ENCODE measurements at places on chromosomes 2 and 18. TPM values are rescaled to one million over a fixed set of nuclear protein-coding genes. Genes with fewer than 3 reads are reported as not detected.

Gene RAPGEF4
- polyA plus RNA-seq = 0.45 TPM

Gene TNS1
- polyA plus RNA-seq = 10.9 TPM

Gene CD28
- polyA plus RNA-seq = 0.22 TPM

Gene TMEM37
- 75.9 TPM for polyA plus RNA-seq

Gene FARSB
- polyA plus RNA-seq = 11.9 TPM

Gene LHCGR
- polyA plus RNA-seq = 0.04 TPM

Gene SLC19A3
- 81.5 TPM for polyA plus RNA-seq

Gene ARL4C
- 6.1 TPM for polyA plus RNA-seq

Gene ZNF513
- polyA plus RNA-seq = 23.9 TPM

DNA sequence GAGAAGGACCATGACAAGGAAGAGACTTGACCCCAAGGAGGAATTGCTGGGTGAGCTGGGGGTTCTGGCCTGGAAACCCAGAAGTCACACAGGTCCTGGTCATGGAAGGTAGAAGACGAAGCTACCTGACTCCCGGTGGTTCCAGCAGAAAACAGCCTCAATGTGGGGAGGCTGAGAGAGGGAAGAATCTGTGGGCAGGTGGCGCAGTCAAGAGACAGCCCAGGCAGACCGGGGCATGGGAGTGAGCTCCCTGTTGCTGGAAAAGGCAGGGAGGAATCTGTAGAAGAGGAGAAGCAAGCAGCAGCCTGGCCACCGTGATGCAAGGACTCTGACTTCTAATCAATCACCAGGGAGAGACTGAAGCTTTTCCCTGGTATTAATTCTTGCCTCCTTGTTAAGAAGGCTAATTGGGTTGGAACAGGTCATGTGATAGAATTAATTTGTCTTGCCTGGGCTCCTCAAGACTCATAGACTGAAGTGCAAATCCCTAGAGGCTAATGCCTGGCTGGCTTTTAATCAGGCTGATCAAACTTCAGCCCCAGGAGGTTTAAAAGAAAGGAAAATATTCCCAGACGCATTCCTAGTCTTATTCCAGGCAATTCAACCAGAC is 30.1 kb downstream of the CNGA3 start:
- no peaks in the 10 kb centered on the region for H3K36me3 ChIP-seq
- no peak overlapping the region for H3K27ac ChIP-seq
- no peak overlapping the region for H3K4me3 ChIP-seq
- no peak for DNase-seq

DNA sequence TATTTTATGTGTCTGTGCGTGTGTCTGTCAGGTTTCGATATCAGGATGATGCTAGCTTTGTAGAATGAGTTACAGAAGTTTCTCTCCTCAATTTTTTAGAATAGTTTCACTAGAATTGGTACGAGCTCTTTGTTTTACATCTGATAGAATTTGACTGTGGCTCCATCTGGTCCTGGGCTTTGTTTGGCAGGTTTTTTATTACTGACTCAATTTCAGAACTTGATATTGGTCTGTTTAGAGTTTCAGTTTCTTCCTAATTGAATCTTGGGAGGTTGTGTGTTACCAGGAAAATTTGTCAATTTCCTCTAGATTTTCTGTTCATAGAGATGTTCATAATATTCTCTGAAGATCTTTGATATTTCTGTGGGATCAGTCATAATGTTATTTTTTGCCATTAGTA is 289.4 kb upstream of the COL3A1 start:
- no peak for DNase-seq
- H3K36me3 ChIP-seq = no peaks in the 10 kb centered on the region
- H3K27ac ChIP-seq = no peak overlapping the region
- no peaks in the 10 kb centered on the region for H3K4me1 ChIP-seq
- H3K4me3 ChIP-seq = no peak overlapping the region
- no peaks in the 10 kb centered on the region for H3K27me3 ChIP-seq

- peak; percentile 12 for DNase-seq
- H3K4me1 ChIP-seq = no peaks in the 10 kb centered on the region
- no peaks in the 10 kb centered on the region for H3K27me3 ChIP-seq
- H3K4me3 ChIP-seq = no peak overlapping the region
- no peaks in the 10 kb centered on the region for H3K36me3 ChIP-seq
- no peak overlapping the region for H3K27ac ChIP-seq
Measured at GRCh38 chr2:28583899-28584553, 88.2 kb downstream of the PLB1 start.

GRCh38 chr18:35159782-35160181 is 81.1 kb upstream of the ZNF397 start:
- no peaks in the 10 kb centered on the region for H3K4me1 ChIP-seq
- no peaks in the 10 kb centered on the region for H3K27me3 ChIP-seq
- no peaks in the 10 kb centered on the region for H3K36me3 ChIP-seq
- DNase-seq = no peak

GRCh38 chr2:96869822-96870625 is at the start of gene SEMA4C:
TSS of gene SEMA4C (minus strand) at chr2:96870080. CDS start at chr2:96867886, 2,194 bp downstream.
- H3K4me3 ChIP-seq = peak within 1 kb of the TSS; percentile 76
- no peaks in the 10 kb centered on the region for H3K27me3 ChIP-seq
- H3K4me1 ChIP-seq = no peaks in the 10 kb centered on the region
- DNase-seq = no peak
- peak within 1 kb of the TSS; percentile 91 for H3K27ac ChIP-seq

DNA sequence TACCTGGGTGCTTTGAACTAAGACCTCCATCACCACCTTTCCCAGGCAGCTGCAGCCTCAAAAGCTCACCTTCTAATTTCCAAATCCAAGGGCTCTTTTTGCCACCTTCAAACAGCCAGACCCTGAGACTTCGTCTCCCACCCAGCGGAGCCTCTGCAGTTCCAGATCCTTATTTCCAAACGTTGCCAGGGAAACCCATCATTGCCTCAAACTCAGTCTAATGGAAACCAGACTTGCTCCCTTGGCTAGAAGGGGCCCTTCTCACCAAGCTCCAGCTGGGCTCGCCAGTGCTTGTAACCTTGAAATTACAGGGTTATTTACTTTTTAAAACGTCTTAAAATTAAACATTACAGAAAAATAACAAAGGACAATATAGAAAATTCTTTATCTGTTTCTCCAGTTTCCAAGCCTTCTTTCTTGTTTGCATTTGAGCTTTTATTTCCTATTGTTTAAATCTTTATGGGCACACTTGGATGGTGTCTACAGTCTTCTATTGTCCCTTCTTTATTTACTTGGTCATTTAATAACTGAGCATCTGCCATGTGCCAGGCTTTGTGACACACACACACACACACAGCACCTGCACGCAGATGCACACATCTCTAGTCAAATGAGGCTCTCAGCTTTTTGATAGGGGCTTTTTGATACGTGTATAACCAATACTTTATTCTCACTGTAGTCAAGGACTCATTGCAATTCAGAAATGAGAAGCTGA is 36.1 kb downstream of the TRPM8 start:
- DNase-seq = no peak
- H3K4me3 ChIP-seq = no peak overlapping the region
- no peak overlapping the region for H3K27ac ChIP-seq
- H3K27me3 ChIP-seq = no peaks in the 10 kb centered on the region

- H3K4me1 ChIP-seq = no peaks in the 10 kb centered on the region
- H3K36me3 ChIP-seq = no peaks in the 10 kb centered on the region
- H3K27ac ChIP-seq = no peak overlapping the region
- DNase-seq = no peak
Measured at GRCh38 chr2:241867776-241868420, 1.6 kb upstream of the RTP5 start.

GRCh38 chr2:675982-676646 is 1.1 kb downstream of the TMEM18 start:
- peaks cover 2% of the 10 kb centered on the region for H3K4me1 ChIP-seq
- no peaks in the 10 kb centered on the region for H3K27me3 ChIP-seq
- H3K36me3 ChIP-seq = no peaks in the 10 kb centered on the region
- H3K27ac ChIP-seq = peak overlapping the region; percentile 60
- H3K4me3 ChIP-seq = peak overlapping the region; percentile 75
- peak; percentile 28 for DNase-seq

- no peaks in the 10 kb centered on the region for H3K27me3 ChIP-seq
- peaks cover 29% of the 10 kb centered on the region for H3K36me3 ChIP-seq
- H3K27ac ChIP-seq = peak overlapping the region; percentile 94
- peak overlapping the region; percentile 85 for H3K4me3 ChIP-seq
Measured at GRCh38 chr2:74502720-74503505, 3.5 kb upstream of the LBX2 start.

DNA sequence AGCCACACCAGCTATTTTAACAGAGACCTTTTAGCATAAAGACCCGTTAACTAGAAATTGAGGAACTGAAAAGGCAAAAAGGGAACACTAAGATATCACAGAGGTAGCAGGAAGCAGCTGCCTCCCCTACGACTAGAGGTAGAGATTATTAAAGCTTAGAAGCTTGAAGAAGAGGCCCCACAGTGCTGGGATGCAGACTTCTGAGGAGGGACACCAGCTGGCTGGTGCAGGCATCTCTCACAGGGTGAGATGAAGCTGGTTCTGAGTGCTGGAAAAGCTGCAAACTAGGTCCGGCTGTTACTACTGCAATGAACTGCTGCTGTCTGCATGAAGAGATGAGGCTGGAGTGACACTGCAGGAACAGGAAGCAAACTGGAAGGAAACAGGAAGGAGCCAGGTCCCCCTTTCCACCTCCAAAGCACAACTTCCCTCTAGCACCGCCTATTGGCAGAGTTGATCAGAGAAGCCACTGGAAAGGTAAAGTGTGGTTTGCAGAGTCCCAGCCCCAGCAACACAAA is 61.2 kb upstream of the MRPS9 start:
- H3K36me3 ChIP-seq = no peaks in the 10 kb centered on the region
- peak; percentile 13 for DNase-seq
- H3K27ac ChIP-seq = no peak overlapping the region
- no peaks in the 10 kb centered on the region for H3K4me1 ChIP-seq
- no peaks in the 10 kb centered on the region for H3K27me3 ChIP-seq

- H3K36me3 ChIP-seq = no peaks in the 10 kb centered on the region
- peaks cover 5% of the 10 kb centered on the region for H3K4me1 ChIP-seq
- no peak for DNase-seq
- H3K27me3 ChIP-seq = no peaks in the 10 kb centered on the region
- no peak overlapping the region for H3K4me3 ChIP-seq
Measured at GRCh38 chr2:28615706-28616105, 119.8 kb downstream of the PLB1 start.

DNA sequence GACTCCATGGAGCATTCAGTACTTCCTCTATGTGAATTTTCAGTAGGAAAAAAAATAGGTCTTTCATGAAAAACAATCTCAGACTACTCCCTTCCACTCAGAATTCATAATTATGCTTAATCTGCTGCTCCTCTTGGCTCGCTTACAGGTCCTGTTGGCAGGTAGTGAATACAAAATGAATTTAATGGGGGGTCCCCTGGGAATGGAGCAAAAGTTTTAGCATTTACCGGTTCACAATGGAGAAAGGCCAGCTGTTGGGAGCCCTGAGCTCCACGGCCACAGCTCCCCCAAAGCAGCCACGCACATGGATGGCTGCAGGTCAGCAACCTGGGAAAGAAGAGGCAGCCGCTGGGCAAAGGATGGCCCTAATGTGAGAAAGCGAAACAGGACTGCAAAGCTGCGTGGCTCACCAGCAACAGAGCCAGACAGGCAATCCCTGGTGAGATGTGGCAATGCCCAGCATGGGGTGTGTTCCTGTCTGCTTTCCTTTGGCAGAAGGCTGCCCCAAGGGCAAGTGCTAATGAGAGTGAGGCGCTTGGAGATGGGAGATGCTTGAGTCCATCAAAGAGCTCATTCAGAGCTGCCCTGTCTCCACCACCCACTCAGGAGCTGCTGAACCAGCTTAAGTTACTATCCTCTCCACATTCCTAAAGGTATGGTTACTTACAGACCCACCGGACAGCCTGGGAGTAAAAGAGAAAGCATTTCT is 447.4 kb downstream of the EPHA4 start:
- H3K36me3 ChIP-seq = no peaks in the 10 kb centered on the region
- no peaks in the 10 kb centered on the region for H3K4me1 ChIP-seq
- no peak overlapping the region for H3K27ac ChIP-seq
- no peaks in the 10 kb centered on the region for H3K27me3 ChIP-seq
- no peak for DNase-seq

DNA sequence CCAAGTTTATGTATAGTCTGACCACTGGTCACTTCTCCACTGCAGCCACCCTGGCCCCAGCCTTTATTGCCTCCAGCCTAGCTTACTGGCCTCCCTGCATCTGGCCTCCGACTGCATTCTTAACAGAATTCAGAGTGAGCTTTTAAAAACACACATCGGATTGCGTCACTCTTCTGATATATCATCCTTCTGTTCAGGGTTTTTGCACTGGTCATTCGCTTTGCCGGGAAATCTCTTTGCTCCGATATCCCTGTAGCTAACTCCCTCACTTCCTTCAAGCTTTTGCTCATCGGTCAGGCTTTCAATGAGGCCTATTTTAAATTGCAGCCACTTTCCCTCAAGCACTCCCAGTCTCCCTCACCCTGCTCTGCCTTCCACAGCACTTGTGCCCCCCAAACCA is 101.6 kb upstream of the DLX2 start:
- H3K4me3 ChIP-seq = no peak overlapping the region
- no peaks in the 10 kb centered on the region for H3K27me3 ChIP-seq
- DNase-seq = no peak
- H3K27ac ChIP-seq = no peak overlapping the region
- H3K4me1 ChIP-seq = peaks cover 6% of the 10 kb centered on the region

DNA sequence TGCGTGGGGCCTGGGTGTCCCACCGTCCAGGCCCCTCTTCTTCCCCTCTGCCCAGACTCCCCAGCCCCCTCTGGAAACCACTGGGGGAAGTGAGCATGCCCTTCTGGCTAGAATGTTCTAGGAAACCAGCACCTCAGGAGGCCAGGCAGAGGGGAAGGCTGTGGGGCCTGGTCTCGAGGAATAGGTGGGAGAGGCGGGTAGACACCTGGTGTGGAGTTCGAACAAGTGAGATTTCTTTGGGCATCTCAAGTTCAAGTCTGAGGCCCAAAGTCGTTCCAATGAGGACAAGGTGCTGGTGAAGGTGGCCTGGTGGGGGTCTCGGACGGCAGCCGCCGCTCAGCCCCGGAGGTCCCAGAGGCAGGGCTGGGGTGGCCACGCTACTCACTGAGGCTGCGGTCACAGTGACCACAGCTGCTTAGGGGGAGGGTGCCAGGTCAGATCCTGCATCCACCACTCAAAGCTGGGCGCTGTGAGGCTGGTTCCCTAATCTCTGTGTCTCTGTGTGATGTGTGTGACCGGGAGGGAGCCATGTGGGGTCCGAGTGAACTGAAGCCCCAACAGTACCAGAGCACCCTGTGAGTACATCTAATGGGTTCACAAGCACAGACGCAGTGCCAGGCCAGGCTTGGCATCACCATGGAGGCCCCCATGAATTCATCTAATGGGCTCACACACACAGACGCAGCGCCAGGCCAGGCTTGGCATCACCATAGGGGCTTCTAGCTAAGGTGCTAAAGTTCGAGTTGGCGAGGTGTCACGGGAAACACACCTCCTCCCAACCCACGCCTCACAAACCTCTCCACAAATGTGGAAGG is 26.5 kb upstream of the PXDN start:
- H3K4me1 ChIP-seq = no peaks in the 10 kb centered on the region
- DNase-seq = no peak
- H3K27ac ChIP-seq = no peak overlapping the region

- no peak overlapping the region for H3K27ac ChIP-seq
- no peaks in the 10 kb centered on the region for H3K36me3 ChIP-seq
- no peaks in the 10 kb centered on the region for H3K27me3 ChIP-seq
- no peaks in the 10 kb centered on the region for H3K4me1 ChIP-seq
Measured at GRCh38 chr18:21593540-21594257, 6.8 kb downstream of the ESCO1 start.

- H3K4me1 ChIP-seq = peaks cover 32% of the 10 kb centered on the region
- no peaks in the 10 kb centered on the region for H3K36me3 ChIP-seq
- H3K4me3 ChIP-seq = no peak overlapping the region
- no peaks in the 10 kb centered on the region for H3K27me3 ChIP-seq
- no peak overlapping the region for H3K27ac ChIP-seq
Measured at GRCh38 chr2:112733456-112733855, 12.6 kb downstream of the NT5DC4 start.

GRCh38 chr2:239229545-239230279 is 171.1 kb downstream of the HDAC4 start:
- no peaks in the 10 kb centered on the region for H3K27me3 ChIP-seq
- no peaks in the 10 kb centered on the region for H3K36me3 ChIP-seq
- H3K27ac ChIP-seq = peak overlapping the region; percentile 54
- H3K4me1 ChIP-seq = peaks cover 11% of the 10 kb centered on the region

Data from small intestine (tissue), 16 donors.